ENCODE measurements at places on chromosomes 11 and 22. TPM values are rescaled to one million over a fixed set of nuclear protein-coding genes. Genes with fewer than 3 reads are reported as not detected.

PHF21B gene
- total RNA-seq, result not detected

KRTAP5-1 gene
- total RNA-seq, result not detected

GDPD4 gene
- not detected for total RNA-seq

NOX4 gene
- total RNA-seq, result not detected

PDE3B gene
- 39.1 TPM for total RNA-seq

TYR gene
- total RNA-seq, result not detected

SLC25A18 gene
- not detected for total RNA-seq

OR52A1 gene
- not detected for total RNA-seq

FJX1 gene
- total RNA-seq, result 1.2 TPM

EMID1 gene
- total RNA-seq, result not detected

DEFB131B gene
- not detected for total RNA-seq

FLRT1 gene
- total RNA-seq, result not detected

ART1 gene
- total RNA-seq, result not detected

Measured in activated CD8-positive, alpha-beta memory T cell treated with anti-CD3 and anti-CD28 coated beads for 36 hours (primary cell).